ENCODE measurements at places on chromosomes 16 and 17.

DNA sequence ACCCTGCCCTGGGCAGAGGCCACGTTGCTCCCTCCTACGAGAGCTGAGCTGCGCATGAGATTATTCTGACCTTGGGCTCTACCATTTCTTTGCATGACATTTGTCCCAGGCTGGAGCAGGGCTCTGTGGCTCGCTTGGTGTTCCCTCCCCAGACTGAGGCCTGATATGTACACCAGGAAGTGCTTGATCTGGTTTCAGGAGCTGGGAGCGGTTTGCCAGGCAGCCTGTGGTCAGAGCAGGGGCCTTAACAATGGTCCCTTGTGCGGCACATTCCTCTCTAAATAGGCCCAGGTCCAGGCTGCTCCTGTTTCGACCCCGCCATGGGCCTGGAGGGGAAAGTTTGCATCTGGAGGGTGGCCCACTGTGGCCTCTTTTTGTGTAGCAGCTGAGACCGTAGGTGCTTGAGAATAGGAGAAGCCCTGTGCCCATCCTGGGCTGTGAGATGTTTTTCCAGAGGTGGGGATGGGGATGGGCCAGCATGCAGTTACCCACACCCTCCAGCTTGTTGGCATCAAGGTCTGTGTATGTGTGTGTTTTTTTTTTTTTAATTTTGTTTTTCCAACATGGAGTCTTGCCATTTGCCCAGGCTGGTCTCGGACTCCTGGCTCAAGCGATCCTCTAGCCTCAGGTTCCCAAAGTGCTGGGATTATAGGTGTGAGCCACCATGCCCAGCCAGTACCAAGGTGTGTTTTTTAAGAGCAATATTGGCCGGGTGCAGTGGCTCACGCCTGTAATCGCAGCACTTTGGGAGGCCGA lies 253.9 kb downstream of the SEC14L1 start:
- no peak for DNase-seq

GRCh38 chr17:12227547-12227946 lies 206.9 kb downstream of the MAP2K4 start:
- DNase-seq, result no peak

- no peak for DNase-seq
Measured at GRCh38 chr17:63760771-63761539, 12.4 kb downstream of the CCDC47 start.

DNA sequence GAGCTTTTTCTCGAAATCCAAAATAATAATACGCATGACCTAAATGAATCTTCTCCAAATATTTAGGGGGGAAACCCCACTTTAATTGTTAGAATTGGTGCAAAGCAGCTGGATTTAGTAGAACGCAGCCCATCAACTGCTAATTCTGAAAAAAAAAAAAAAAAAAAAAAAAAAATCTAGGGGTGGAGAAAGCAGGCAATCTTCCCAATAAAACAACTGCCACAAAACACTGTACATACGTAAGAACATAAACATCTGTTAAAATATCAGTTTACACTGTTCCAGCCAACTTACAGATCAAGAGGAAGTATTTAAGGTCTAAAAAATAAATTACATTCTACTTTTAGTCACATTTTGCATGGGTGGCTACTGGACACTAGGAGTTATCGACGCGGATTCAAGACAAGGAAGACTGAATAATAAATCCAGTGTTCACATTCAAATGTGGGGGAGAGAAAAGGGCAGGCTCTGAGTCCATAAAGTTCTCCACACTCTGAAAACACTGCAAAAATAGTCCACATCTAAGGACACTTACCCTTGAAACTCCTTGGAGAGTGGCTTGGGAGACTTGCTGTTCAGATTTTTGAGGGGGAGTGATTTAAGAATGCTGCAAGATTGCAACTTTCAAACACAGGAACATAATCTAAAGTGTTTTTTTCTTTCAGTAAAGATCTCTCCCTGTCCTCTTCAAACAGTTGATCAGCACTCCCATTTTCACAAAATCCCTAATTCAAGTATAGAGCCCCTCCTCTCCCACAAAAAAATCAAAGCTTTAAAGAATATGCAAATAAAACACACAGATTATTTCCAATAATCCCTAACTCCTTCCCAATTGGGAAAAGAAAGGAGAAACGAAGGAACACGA lies 1.3 kb downstream of the APPBP2 start:
- peak; percentile 3 for DNase-seq

- DNase-seq, result no peak
Measured at GRCh38 chr17:28963841-28964240, 12.5 kb upstream of the PHF12 start.

DNA sequence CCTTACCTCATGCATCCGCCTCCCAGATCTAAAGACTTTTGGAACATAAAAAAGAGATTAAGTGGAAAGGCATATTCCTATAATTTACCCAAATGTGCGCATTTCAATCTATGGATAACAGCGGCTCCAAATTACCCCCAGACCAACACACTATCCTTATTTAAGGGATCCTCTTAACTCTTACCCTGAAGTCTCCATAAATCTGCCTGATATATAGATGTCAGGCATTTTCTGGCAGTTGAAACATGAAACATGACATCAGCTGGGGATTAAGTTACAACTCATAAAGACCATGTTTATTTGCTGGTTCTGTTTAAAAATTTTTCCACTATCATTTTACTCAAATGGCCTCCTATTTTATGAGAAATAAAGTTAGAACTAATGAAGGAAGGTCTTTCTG lies 478.5 kb upstream of the SALL1 start:
- DNase-seq, result no peak

DNA sequence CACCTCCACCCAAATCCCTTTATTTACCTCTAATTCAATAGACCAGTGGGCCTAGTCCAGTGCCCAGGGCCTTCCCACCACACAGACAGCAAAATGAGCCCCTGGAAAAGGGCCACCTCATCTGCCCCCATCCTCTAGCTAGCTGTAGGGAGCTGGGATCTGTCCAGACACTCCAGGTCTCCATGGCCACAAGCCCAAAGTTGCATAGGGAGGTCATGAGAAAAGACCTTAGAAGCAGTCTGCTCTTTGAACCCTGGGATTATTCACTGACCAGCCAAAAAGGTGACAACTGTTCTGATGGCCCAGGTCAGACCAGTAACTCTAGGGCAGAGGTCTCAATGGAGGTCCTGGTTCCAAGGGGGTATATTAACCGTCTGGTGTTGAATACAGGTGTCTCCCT lies 2.0 kb downstream of the CUEDC1 start:
- no peak for DNase-seq

DNA sequence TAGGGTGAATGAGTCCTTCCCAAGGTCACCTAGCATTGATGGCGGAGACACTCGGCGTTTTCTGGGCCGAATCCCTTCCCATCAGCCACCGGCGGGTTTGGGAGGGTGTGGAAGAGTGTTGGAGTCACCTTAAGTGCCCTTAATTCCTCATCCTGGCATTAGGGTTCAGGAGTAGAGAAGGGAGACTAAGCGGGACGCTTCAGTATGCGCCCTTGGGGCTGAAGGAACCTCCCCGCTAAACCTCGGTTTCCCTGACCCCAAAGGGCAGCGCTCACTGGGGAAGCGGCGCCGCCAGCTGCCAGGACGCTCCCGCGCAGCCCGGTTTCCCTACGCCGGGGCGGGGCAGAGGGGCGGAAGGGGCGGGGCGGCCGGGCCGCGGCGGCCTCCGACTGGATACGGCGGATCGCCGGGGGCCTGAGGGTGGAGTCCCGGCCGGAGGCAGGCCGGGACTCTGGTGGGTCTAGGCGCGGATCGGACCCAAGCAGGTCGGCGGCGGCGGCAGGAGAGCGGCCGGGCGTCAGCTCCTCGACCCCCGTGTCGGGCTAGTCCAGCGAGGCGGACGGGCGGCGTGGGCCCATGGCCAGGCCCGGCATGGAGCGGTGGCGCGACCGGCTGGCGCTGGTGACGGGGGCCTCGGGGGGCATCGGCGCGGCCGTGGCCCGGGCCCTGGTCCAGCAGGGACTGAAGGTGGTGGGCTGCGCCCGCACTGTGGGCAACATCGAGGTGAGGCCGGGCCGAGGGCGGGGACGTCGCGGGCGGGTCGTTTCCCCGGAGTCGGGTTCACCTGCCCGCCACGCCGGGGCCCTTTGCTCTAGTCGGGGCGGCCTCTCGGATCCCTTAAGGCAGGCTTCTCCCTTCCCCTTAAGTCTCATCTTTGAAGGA lies at the start of gene DHRS11:
Gene DHRS11, plus strand, starts transcription at position 446 of the 882 bp plus-strand sequence. Its CDS starts 131 bp downstream, at position 577.
- DNase-seq, result peak; percentile 58

- DNase-seq, result no peak
Measured at GRCh38 chr17:63086483-63087185, 120.6 kb downstream of the TANC2 start.

Data from HL-60 (cell line).